T-helper 17 cell (primary cell): ENCODE measurements at places on chromosomes 1 and 21.

DNA sequence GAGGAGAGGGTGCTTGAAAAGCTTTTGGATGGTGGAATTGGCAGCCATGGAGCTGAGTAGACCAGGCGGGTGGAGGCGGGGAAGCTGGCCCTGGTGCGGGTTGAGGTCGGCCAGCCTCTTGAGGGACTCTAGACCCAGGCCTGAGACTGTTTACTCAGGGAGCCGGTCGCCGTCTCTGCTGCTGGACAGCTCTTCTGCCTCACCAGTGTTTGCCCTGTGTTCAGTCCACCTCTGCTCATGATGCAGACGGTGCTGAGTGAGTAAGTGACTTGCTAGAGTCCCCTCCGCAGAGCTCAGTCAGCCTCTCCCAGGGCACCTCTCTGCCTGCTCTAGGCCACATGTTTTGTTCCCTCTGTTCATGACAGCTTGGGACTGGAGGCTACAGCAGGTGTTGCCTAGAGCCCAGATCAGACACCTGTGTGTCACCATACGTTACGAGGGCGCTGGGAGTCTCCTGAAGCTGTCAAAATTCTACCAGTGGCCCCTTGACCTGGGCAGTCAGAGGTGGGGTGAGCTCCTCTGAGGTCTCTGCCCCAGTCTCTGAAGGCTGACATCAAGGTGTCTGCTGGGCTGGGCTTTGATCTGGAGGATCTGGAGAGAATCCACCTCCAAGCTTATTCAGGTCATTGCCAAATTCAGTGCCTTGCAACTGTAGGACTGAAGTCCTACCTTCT lies 73.5 kb upstream of the WNT4 start:
- DNase-seq: no peak

DNA sequence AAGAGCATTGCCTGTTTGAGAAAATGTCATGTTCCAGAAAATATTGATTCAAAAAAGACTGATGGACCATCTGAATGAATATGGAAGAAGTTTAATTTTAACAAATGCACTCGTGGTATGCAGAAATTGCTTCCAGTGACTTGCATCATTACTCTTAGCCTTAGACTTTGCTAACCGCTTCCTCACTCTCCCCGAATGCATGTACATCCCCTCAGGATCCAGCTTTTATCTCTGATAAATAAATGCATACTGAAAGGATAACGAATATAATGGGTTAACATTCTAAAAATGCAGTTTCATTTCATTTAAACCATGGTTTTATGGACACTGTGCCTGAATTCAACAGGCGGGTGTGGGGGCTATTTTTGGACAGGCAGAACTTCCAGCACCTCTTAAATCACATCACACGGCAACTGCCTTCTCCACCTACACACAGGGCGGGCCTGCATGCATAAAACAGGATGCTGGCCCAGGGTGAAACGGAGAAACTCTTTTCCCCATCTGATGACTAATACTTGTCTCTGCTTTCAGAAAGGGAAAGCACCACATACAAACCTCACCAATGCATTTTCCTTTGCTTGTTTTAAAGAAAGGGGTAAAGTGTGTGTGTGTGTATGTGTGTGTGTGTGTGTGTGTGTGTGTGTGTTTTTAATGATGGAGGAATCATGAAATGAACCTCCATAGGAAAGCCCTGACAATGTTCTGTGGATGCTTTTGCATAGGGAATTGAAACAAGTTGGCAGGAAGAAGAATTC lies 48.7 kb downstream of the SPAG17 start:
- DNase-seq: no peak

GRCh38 chr21:44509539-44509938 lies 30.5 kb downstream of the KRTAP10-1 start:
- DNase-seq: no peak

GRCh38 chr1:154221278-154222001 lies 685 bp downstream of the UBAP2L start:
- DNase-seq: peak; percentile 63

DNA sequence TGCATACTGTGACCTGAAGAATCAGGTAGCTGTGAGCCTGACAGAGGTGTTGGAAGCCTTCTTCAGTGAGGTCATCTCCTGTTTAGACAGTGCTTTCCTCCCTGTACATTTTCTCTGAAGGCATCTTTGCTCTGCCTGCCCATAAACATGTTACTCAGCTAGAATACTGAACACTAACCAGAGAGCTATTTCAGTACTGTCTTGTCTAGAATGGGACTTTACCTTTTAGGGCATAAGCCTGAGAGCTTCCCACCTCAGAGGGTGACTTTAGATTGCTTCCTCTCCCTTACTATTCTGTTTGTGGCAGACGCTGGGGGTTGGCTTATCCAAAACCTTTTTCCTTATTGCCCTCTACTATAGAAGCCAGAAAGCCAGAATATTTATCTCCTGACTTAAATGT lies 23.3 kb upstream of the ZNF326 start:
- DNase-seq: no peak

DNA sequence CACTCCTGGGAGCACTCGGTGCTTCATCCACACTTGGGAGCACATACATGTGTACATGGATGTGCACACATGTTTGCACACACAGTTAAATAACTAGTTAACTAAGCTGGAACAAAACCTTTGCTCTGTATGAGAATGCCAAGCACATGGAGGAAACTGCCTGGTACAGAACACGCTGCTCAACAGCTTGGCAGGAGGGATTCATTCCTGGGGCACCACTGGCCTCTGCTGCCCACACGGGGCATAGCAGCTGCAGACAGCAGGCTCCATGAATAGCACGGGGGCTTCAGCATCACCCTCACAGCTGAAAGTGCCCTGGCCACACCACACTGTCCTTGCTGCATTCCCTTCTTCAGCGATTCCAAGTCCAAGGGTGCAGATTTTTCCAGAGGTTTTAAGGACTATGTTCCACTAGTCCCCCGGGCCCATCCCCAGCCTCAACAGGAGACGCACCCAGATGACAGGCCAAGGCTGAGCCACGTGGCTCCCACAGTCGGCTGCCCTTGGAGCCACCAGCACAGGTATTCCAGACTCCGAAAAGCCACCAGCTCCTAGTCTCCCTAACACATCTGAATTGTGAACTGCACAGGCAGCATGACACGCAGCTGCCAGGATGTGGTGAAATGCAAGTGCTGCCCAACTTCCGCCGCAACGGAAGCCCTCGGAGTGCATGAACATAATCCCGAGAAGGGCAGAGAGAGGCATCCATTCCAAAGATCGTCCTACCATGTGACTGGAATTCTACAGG lies 16.9 kb downstream of the NPHP4 start:
- DNase-seq: peak; percentile 33

- no peak for DNase-seq
These were observed 87.9 kb upstream of the SERTAD4 start for GRCh38 chr1:210144736-210145135.

- no peak for DNase-seq
These were observed 63.5 kb downstream of the DISC1 start for GRCh38 chr1:231690059-231690458.

- DNase-seq: no peak
These were observed 11.0 kb downstream of the TNN start for GRCh38 chr1:175078629-175079028.

GRCh38 chr1:248406721-248407692 lies 4.2 kb downstream of the OR2T1 start:
- no peak for DNase-seq

DNA sequence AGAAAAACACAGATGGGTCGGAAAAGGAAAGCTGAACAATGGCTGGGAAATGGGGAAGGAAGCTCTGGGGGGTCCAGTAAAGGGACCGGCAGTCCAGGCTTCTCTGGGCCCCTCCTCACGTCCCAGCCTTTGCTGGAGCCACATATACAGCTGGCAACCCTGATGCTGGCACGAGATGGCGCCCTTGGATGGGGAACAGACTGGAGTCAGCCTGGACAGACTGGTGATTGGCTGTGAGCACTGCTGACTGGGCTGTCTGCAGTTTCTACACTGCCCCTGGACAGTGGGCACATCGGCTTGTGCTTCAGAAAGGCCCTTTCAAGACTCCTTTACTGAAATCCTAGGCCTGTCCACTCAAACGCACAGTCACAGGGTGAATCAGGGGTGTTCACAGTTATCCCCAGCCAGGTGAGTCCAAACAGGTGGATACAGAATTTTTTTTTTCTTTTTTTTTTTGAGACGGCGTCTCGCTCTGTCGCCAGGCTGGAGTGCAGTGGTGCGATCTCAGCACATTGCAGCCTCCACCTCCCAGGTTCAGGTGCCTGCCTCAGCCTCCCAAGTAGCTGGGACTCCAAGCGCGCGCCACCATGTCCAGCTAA lies 31.1 kb upstream of the ZBTB40 start:
- no peak for DNase-seq

- DNase-seq: no peak
These were observed 16.0 kb downstream of the ZBTB17 start for GRCh38 chr1:15959827-15960446.

GRCh38 chr1:10975567-10976326 lies 36.7 kb upstream of the TARDBP start:
- DNase-seq: no peak

GRCh38 chr1:117565745-117566455 lies 39.9 kb upstream of the TENT5C start:
- no peak for DNase-seq

DNA sequence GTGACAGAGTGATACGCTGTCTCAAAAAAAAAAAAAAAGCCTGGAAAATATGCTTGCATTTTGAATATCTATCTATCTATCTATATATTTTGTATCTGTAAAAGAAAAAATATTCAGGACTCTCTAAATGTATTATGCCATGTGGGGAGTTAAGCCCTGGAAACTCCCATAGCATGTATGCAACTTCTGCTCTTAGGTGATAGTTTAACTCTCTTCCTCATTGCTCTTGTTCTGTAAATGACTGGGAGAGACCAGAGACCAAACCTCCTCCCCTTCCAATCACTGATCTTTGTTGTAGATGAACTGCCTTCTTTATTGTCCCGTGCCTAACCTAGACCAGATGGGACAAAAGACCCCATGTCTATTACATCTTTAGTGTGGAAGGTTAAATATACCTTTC lies 37.6 kb upstream of the CAMTA1 start:
- DNase-seq: no peak

GRCh38 chr1:64243757-64244080 lies 40.3 kb downstream of the UBE2U start:
- DNase-seq: no peak

DNA sequence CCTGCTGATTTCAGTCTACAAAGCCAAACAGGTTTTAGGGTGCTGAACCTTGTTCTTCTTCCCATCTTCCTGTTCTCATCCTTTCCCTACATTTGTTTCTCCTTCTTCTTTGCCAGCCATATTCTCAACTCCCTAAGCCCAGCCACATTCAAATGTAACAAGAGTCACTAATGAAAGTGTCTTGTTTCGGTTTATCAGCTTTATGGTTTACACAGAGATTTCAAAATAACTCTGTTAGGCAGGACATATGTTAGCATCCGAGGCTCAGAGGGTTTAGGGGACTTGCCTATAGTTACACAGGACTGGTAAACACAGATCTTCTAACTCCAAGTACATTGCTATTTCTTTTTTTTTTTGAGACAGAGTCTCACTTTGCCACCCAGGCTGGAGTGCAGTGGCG lies 61.3 kb downstream of the NDUFS5 start:
- DNase-seq: no peak

DNA sequence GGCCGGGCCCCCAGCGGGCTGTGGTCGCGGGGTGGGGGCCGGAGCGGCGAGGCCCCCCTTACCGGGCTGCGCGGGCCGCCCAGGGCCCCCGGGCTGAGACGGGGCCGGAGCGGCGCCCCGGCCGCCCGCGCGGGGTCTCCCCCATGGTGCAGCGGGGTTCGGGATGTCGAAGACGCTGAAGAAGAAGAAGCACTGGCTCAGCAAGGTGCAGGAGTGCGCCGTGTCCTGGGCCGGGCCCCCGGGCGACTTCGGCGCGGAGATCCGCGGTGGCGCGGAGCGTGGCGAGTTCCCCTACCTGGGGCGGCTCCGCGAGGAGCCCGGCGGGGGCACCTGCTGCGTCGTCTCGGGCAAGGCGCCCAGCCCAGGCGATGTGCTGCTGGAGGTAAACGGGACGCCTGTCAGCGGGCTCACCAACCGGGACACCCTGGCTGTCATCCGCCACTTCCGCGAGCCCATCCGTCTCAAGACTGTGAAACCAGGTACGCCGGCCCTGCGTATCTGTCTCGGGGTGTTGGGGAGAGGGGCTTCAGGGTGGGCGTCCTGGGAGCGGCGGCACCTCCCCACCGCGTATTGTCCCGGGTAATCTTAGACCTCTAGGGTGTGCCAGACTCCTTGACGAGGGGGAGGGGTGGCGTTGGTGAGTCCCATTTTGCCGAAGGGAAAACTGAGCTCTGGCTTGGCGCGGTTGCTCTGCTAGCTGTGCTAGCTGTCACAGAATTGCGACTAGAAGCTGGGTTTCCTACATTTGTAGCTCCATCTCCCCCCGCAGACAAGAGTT lies 745 bp downstream of the MAGI3 start:
- peak; percentile 41 for DNase-seq

DNA sequence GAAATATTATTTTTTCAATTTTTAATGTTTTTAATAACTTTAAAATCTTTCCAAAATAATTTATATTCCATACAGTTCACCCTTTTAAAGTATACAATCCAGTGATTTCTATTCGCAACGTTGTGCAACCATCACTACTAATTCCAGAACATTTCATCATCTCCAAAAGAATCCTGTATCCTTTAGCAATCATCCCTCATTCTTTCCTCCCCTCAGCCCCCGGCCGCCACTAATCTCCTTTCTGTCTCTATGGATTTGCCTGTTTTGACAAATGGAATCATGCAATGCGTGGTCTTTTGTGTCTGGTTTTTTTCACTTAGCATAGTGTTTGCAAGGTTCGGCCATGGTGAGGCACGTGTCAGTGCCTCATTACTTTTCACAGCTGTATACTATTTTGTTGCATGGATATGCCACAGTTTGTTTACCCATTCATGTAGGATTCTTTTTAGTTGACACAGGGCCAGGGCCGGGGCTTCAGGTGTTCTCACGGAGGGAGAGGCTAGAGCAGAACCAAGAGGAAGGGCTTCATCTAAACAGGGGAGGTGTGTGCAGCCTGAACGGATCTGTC lies 40.6 kb upstream of the ZBTB40 start:
- DNase-seq: no peak

GRCh38 chr21:18265944-18266343 lies 21.3 kb downstream of the CHODL start:
- DNase-seq: no peak

DNA sequence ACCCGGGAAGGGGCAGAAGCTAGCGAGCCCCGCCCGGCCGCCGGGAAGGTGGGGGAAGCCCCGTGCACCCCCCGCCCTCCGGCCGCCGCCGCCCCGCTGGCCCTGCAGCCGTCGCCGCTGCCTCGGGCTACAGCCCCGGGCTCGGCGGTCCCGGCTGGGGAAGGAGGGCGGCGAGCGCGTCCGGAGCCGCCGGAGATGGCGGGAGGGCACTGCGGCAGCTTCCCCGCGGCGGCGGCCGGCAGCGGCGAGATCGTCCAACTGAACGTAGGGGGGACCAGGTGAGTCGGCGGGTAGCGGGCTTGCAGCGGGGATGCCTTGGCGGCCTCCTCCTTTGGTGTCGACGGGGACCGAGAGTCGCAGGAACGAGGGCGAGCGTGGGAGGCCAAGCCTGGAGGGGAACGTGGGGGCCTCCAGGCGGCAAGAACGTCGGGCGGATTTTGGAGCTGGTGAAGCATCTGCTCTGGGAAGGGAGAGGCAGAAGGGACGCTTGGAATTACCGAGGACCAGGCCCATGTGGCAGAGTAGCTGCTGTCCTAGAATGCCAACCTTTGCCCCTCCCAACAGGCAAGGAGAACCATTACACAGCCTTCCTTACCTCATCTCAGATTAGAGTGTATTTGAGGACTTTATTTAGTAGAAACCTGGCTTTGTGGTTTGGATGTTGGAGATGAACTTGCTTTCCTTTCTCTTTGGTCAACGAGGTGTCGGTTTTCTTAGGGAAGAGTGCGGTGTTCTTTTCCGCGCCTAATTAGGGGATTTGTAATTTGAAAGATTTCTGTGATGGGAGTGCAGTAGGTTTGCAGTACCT lies 591 bp downstream of the KCTD3 start:
- no peak for DNase-seq

- no peak for DNase-seq
These were observed 432.0 kb downstream of the SETD4 start for GRCh38 chr21:35628316-35628715.
